ENCODE measurements at places on chromosomes 1 and 21.

DNA sequence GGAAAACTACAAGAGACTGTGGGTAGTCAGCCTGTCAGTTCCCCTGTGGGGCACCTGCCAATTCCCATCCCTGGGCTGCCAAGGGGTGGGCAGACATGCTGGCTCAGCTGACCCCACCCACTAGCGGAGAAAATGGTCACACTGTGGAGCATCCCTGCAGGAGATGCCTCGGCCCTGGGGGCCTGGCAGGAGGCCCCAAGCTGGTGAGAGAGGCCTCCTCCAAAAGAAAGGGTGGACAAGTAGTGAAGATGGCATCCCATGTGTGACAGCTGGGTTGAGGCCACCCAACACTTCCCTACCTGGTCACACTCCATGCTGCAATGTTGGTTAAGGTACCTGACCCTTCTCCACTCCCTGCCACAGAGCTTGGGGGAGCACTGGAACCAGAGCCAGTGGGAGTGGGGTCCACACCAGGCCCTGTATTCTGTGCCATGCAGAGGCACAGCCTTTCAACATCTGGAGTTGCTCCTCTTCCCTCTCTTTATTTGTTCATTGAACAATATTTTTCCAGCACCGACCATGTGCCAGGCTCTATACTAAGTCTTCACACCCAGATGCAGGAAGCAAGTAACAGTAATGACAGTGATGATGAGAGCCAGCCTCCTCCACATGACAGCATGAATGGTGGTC is 59.5 kb downstream of the KLHDC7A start:
- DNase-seq, result no peak

DNA sequence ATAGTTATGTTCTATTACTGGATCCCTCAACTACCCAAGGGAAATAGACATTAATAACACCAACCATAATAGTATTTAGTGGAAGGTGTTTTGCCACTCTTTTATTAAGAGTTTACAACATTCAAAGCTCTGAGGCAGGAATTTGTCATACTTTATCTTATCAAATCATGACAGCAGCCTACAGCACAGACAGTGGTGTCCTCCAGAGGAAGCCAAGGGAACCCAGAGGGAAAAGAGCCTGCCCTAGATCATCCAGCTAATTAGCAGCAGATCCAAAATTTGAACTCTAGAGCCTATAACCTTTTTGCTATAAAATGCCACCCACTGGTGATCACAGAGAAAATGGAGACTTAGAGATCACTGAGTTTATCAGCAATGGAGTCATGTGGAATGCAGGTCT is 18.2 kb downstream of the VAV3 start:
- DNase-seq, result no peak

DNA sequence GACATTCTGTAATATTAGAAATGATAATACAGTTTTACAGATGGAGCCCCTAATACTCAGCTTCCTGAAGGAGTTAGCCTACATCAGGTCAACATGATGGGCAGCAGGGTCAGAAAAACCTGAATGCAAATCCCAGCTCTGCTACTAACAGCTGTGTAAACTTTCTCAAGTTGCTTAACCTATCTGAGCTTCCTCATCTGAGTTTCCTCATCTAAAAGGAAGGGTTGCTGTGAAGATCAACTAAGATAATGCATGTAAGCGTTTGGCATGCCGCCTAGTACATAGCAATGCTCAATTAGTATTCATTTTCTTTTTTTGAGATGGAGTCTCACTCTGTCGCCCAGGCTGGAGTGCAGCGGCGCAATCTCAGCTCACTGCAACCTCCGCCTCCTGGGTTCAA is 18.4 kb upstream of the DESI2 start:
- DNase-seq, result no peak

- no peak for DNase-seq
Observed at GRCh38 chr1:216075339-216075738, 347.9 kb downstream of the USH2A start.

DNA sequence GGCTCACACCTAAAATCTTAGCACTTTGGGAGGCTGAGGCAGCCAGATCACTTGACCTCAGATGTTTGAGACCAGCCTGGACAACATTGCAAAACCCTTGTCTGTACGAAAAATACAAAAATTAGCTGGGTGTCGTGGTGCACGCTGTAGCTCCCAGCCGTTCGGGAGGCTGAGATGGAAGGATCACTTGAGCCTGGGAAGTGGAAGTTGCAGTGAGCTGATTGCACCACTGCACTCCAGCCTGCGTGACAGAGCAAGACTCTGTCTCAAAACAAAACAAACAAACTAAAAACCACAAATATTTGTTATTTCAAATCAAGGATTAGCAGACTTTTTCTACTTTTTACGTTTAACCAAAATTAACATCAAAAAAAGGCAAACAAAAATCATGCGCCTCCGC is 31.3 kb downstream of the INKA2 start:
- no peak for DNase-seq

- DNase-seq, result no peak
Observed at GRCh38 chr21:34531399-34531798, 19.4 kb upstream of the KCNE1 start.

GRCh38 chr1:207897188-207897587 is 13.7 kb downstream of the CD34 start:
- no peak for DNase-seq

DNA sequence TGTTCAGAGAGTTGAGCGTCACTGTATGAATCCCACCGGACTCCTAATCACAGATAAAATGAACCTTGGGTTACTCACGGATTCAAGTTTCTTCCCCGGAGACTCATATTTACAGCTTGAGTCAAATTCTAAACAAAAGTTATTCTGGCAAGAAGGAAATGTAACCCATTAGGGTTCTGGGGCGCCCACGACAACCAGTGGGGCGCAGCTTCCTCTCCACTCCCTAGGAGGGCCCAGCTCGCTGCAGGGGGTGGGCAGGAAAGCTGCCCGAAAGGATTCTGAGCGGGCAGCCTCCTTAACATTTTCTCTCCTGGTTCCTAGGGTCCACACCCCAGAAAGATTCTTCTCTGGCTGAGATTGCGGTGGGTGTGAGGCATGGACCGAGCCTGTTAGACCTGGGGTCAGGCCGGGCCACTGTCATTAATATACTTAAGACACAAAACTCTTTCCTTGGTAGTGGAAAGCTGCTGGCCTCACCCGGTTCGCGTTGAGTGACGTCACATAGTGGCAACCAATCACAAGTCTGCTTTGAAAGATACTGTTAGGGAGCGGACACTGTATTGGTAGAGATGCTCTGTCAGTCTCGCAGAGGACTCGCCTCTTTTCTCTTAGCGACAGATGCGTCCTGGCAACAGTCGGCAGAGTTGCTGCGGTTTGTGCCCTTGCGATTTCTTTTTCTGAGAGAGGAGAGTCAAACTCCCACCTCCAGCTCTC is 13.6 kb upstream of the MCOLN3 start:
- DNase-seq, result peak; percentile 48

- no peak for DNase-seq
Observed at GRCh38 chr1:101820071-101820470, 176.7 kb downstream of the OLFM3 start.

DNA sequence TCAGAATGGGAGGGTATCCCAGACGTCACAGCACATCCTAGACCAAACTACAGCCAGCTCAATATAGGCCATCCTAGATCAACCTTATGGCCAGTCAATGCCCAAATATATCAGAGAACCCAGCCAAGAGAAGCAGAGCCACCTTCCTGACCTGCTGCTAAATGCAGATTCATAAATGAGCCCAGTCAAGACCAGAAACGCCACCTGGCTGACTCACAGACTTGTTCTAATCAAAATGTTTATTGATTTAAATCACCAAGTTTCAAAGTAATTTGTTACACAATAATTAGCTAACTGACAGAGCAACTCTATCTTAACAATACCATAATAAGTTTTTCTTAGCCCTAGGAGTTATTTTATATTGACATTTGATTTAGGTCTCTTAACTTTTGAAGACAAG is 28.6 kb downstream of the ZNF644 start:
- DNase-seq, result no peak

DNA sequence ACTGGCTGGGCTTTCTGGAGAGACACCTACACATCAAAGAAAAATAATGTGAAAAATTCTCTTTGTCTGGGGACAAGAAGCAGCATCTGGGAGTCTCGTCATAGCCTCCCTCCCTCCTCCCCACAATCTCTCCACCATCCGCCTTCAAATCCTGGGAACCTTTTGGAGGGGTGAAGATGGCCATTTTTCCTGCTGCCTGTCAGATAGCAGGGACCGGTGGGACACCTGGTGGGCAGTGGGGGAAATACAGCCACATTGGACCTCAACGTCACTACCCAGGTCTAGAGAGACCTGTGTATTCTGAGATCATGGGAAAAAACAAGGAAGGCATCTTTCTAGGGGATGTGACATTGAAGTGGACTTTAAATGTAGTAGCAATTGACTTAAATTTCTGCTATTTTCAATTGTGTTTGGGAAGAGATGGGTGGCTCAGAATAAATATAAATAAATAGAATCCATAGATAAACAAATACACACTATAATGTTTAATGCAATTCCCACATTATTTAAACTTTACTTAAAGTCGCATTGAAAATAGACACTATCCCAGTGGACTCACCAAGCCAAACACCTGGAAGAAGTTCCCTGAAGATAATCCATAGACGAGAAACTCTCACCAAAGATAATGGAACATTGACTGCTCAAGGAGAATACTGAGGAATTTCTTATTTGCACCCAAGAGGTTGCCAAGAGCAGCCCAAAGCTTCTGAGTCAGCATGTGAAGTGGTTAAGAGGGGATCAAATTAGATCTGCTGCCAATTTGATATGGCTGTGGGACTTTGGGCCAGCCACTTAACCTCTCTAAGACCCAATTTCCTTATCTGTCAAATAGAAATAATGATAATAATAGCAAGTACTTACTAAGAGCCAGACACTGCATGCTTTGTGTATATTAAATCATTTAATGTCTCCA is 147.6 kb upstream of the CAMK1G start:
- peak; percentile 81 for DNase-seq

- no peak for DNase-seq
Observed at GRCh38 chr21:32356874-32357395, 35.9 kb downstream of the URB1 start.

DNA sequence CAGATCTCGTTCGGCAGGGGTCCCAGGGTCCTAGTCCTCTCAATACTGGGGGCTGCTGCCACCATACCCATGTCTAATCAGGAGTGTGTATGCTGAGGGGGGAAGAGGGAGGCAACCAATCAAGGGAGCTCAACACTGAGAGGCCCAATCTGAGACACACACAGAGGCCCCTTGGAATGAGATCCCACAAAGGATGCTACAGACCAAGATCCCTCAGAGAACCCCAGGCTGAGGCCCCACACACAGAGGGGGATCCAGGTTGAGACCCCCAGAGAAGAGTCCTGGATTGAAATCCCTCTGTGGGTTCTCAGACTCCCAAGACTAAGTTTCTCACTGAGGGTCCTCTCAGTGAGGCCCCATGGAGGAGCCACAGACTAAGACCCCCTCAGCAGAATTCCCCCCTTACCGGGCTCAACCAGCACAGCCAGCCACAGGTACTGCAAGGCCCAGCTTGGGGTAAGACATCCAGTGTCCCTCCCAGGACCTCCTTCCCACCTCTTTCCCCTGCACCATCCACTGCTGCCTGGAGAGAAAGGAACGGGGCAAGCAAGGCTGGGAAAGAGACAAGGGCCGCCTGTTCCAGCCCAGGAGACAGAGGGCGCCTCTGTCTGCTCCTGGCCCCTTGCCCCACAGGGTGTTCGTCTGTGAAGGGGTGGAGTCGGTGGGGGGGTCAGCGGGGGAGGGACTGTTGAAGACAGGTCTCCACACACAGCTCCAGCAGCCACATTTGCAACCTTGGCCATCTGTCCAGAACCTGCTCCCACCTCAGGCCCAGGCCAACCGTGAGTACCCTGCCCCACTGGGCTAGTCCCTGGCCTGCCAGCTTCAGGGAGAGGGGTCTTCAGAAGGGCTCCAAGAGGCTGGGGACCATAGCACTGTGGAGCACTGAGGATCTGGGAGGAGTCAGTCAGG is at the start of gene S100A1:
TSS of gene S100A1 (plus strand) at position 720 of the 912 bp plus-strand sequence. CDS start 2,088 bp downstream, outside the sequence.
- peak; percentile 23 for DNase-seq

GRCh38 chr1:243849421-243850201 is 432 bp downstream of the AKT3 start:
- DNase-seq, result peak; percentile 81

GRCh38 chr1:235908742-235909520 is 42.2 kb upstream of the LYST start:
- DNase-seq, result peak; percentile 50

GRCh38 chr1:40132383-40133311 is 28.5 kb upstream of the RLF start:
- DNase-seq, result peak; percentile 12

Measured in anterior cingulate cortex (tissue), 58 donors.